ENCODE measurements at places on chromosomes 4 and X.

DNA sequence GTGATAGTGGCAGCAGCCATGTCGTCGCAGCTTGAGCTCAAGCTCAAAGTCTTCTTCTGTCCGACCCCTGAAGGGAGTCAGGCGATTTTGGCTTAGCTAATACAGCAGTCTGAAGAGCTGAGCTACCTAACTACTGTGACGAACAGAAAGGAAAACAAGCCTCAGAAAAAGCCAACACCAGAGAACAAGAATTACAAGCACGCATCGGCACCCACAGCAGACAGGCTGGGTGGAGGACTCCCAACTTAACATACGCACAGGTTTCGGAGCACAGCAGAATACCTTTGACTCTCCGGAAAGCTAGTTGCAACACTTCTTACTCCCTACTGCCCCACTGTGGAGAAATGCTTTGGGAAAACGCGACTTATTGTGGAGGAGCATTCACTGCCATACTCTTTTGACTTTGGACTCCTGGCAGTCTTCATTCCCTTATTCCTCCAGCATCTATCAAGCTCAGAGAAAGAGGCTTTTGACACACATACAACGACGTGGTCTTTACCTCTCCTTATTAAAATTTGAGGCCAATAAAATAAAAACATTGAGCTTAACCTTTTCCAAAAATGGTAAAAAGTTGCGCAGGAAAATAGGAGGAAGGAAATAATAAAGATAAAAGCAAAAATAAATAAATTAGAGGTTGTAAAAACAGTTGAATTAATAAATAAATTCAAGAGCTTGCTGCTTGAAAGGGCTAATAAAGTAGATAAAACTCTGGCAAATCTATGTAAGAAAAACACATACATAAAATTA lies 41.3 kb upstream of the GPC3 start:
- DNase-seq = peak; percentile 76

DNA sequence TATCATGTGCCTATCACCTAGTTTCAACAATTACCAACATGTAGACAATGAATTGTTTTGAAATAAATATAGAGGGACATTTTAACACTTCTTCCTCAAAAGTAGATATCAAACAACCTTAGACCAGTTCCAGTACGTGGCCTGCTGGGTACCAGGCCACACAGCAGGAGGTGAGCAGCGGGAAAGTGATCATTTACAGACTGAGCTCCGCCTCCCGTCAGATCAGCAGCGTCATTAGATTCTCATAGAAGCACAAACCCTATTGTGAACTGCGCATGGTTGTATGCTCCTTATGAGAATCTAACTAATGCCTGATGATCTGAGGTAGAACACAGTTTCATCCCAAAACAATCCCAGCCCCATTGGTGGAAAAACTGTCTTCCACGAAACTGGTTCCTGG lies 6.5 kb downstream of the BBS7 start:
- DNase-seq = peak; percentile 5

DNA sequence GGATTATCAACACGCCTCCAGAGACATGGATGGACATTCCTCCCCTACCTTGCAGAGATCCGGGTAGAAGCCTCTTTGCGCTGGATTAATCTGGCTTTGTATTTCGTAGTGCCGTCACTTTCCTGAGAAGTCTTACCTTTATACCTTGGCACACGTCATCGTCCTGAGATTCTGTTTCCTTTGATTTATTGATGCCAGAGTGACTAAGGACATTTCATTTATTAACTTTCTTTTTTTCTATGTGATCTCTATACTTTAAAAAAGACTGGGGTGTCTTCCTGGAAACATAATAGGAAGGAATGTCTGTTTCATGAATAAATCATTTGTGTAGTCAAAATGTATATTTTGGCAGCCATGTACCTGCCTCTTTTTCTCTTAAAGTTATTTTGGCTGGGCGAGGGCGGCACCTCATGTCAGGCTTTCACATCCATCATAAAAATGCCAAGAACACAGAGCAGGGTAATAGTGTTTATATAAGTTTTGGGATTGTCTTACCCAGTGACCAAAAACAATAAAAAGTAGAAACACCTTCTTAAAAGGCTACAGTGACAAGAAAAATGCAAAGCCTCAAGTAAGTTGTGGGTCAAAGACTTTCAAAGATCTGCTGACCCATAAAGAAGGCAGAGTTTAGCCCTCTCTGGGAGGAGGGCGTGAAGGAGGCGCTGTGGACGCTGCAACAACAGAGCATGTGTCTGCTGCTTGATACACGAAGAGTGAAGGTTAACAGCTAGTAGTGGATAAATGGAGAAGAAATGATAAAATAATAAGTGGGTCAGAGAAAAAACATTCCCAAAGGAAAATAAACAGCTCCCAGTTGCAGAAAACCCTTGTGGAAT lies 124.4 kb downstream of the SHROOM3 start:
- no peak for DNase-seq

- no peak for DNase-seq
These were observed 443.5 kb upstream of the IGFBP7 start for GRCh38 chr4:57553728-57554127.

DNA sequence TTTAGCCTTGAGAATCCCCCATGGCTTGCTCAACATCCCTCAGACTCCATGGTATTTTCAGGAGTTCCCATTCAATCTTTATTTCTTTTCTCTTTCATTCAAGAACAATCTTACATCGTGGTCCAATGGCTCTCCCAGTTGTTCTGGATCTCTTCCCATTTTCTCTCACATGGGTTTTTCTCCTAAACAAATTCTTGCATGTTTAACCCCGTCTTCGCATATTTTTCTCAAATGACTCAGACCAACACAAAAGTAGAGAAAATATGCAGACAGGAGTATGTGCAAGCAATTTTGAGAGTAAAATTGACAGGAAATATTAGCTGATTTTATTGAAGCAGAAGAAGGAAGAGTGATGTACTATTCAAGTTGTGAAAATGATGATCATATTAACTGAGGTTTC lies 396.4 kb upstream of the TRAM1L1 start:
- DNase-seq = no peak

- no peak for DNase-seq
These were observed 49.8 kb upstream of the PRSS48 start for GRCh38 chr4:151227172-151227571.

DNA sequence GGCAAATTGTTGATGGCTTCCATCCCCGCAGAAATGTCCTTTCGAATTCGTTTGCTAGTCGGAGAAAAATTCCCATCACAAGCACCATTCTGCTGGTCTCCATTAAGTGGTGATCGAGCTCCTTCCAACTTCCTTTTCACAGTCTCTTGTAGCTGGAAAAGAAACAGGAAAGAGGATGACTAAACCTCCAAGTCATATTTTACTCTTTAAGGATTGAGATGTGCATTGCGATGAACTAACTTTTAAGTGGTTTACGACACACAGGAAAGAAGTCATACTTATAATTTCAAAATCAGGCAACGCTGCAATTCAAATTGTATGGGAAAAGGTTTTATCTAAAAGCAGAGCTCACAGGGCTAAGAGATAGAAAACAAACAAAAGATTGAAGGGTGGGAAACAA lies 225.2 kb downstream of the MGST2 start:
- DNase-seq = no peak

DNA sequence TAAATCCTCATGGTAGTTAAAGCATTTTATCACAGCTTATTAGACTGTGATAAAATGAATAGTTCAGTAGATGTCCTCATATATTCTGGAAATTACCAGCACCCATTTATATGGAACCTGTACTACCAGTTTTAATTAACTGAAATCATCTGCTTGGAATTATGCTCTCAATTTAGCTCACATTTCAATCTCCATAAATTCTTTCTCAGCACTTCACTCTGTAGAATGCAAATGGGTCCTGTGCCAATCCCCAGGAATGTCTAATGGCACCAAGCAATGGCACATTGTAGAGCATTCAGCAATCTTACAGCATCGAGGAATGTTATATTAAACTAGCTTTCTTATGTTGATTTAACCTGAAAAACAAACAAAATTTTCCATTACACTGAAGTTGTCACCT lies 355.1 kb downstream of the PDHA2 start:
- DNase-seq = no peak

DNA sequence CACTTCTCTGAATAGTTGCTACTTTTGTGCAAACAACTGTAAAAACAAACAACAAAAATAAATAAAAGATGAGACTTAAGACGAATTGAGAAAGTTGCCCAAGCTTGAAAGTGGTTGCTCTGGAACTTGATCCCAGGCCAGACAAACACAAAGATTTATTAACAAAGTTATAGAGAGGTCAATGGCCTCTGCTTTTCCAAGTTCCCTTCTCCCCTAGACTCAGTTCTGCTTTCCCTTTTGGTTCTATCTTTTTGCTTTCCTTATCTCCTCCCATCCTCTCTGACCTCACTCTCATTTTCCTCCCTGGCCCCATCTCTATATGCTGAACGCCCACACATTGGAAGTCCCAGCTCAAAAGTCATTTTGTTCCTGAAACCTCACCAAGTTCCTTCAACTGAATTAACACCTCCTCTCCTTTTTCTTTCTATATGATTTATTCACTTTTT lies 82.7 kb downstream of the MXRA5 start:
- peak; percentile 1 for DNase-seq

GRCh38 chrX:118221270-118221669 lies 104.7 kb upstream of the KLHL13 start:
- DNase-seq = no peak

DNA sequence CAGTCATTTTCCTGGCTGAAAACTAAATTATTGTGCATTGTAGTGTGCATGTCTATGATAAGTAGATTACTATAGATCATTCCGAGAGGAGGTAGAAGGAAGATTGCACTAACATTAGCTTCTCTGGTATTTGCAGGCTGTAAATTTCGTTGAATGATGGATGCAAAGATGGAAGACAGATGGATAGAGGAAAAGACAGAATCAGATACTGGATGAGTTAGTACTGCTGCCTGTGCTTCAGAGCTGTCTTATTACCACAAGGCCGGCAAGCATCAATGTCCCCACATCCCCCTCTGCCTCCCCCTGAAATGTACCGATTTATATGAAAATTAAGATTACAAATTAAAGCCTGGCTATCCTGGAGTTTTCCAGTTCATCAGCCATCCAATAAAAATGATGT lies 17.7 kb downstream of the NAA11 start:
- no peak for DNase-seq

DNA sequence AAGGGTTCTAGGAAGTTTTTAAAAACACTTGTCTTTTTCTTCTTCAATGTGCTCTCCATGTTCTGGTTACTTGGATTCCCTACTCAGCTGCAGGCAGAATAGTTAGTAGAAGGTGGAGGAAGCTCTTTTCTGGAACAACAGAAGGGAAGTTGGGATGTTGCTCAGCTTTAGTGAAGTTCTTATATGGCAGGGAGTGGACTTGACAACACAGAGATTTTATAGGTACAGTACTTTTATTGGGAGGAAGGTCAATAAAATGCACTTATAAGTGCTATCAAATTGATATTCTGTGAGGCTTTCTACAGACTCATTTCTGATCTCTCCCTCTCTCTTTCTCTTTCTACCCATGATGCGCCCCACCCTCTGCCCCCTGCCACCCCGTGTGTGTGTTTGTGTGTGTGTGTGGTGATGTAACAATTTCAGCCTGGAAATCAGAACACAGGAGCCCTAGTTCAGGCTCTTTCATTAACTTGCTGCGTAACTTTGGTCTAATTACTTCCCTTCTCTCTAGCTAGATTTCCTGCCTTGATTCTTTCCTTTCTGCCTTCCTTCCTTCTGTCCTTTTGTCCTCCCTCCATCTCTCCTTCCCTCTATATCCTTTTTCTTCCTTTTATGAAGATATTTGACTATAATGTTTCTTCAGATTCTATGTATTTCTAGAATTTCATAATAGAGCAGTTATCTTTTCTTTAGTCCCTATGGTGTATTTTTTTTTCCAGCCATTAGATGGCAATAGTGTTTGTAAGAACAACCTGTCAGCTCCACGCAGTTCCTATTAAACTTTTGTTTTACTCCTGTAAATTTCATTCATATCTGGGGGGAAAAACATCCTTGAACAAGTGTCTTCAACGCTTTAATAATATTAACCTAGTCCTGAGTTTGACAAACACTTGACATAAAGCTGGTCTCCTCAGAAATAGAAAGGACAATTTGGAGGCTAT lies 37.1 kb downstream of the HEPH start:
- no peak for DNase-seq

DNA sequence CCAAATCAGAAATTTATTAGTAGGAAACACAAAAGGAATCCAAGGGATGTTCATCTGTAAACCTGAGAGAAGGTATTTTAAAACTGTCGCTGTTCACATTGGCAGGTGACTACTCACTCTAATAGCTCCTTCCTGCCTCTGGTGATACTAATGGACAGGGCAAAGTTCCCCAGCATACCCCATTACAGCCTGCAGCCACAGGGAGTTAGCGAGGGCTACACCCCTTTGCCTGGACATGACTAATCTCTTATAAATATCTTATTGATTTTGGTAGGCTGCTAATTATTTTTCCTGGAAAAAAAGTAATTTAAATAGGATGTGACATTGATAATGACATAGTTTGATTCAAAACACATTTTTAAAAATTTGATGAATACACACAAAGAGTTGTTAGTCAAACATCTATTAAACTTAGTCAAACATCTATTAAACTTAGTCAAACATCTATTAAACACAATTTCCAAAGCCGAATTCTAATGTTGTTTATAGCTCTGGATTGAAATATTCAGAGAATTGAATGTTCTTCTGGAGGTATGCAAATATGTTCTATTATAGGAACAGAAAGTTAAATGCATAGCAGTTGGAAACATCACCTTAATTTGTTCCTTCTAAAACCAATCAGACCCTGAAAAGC lies 83.0 kb upstream of the CBR4 start:
- no peak for DNase-seq

DNA sequence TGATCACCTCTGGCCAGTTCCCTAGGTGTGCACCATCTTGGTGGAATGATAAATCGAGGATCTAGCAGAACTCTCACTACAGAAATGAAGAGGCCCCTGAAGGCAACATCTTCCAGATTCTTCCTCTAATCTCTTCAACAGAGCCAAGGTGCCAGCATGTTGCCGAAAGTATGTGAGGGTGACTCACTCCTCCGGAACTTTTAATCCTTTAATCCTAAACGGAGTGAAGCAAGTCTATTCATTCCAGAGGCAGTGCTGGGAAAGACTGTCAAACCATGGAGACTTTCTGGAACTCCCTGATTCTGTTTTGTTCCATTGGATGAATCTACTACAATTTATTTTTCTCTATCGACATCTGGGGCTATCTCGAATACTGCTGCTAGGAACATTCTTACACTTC lies 68.7 kb downstream of the SUPT20HL2 start:
- DNase-seq = no peak

DNA sequence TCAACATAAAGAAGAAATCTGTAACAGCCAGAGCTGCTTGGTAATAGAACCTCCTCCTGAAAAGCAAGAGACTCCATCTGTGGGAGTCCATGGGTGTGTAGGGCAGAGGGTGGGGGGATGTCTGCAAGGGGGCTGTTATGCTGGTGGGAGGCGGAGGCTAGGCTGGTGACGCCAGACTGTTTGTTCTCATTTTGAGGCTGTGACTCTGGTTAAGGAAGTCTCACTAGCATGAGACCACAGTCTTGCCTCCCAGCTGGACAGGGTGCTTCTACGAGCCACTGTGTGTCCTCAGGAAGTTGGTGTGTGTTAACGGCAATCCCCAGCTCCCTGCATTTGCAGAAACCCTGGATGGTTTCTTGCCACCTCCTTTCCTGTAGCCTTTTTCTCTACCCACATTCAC lies 79.8 kb downstream of the NSUN7 start:
- no peak for DNase-seq

- no peak for DNase-seq
These were observed 4.6 kb upstream of the EBP start for GRCh38 chrX:48516987-48517386.

Measured in large intestine (tissue), 12 donors.